ENCODE measurements at places on chromosomes 6 and 20.

- DNase-seq: no peak
Measured at GRCh38 chr6:3561725-3562124, 104.9 kb upstream of the SLC22A23 start.

GRCh38 chr20:16520154-16520553 lies 53.1 kb downstream of the KIF16B start:
- no peak for DNase-seq

- DNase-seq: no peak
Measured at GRCh38 chr6:37655666-37656065, 42.0 kb downstream of the MDGA1 start.

- DNase-seq: no peak
Measured at GRCh38 chr6:54310377-54311152, 2.3 kb downstream of the TINAG start.

DNA sequence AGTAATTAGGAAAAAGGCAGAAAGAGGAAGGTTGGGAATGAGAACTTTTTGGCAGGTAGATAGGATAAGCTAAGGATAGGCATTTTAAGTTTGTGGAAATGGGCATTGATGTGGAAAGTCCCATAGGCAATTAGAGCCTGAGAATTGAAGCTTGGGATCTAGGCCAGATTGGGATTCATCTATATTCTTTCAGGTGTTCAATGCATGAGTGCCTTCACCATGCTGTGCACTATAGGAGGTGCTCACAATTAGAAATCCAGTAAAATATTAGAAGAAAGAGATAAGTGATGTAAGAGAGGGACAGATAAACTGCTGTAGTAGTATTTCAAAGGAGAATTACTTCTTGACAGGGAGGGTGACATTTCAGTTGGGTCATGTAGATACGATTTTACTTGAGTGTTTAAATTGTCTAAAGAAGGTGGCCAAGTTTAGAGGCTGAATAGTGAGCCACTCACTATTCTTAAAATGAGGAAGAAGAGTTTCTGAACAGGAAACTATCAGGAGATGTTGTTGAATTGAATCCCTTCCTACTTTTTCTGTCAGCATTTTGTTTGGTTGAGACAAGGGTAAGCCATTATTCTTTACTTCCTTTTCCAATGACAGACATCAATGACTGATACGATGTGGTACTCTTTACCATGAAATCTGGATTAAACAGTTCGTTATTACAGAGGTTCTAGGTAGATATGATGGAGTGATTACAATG lies 31.0 kb upstream of the CTAGE9 start:
- no peak for DNase-seq

DNA sequence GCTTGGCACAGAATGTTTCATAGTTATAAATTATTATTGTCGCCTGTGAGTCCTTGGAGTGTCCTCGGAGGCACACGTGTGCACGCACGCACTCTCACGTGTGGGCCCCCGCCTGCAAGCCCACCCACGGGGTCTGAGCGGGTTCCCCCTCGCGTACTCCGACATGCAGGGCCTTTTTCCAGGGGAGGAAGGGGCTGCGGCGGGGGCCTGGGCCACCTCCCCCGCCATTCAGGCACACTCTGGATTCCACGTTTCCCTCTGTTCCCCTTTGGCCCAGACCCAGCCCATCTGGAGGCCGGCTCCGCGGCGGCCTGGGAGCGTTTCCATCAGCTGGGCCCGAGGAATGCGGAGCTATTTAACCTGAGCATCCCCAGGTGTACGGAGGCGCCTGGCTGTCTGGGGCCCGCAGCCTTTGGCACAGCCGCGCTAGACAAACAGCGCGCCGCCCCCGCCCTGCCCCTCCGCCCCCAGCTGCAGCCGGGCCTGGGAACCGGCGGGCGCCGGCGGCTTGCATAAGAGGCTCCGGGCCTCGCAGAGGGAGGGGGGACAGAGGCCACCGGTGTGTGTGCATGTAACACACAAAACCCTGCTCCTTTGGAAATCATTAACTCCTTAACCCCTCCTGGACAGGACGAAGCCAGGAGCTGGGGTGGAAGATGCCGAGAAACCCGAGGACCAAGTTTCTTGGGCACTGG lies 3.3 kb downstream of the ID1 start:
- DNase-seq: no peak

Data from HEK293T (cell line).